ENCODE measurements at places on chromosomes 3 and 15. TPM values are rescaled to one million over a fixed set of nuclear protein-coding genes. Genes with fewer than 3 reads are reported as not detected.

PIF1 gene
- total RNA-seq: 16.4 TPM

PCSK6 gene
- total RNA-seq: 1.8 TPM

SCN11A gene
- total RNA-seq: not detected

NANOGP8 gene
- total RNA-seq: 0.73 TPM

GOLGA6L2 gene
- not detected for total RNA-seq

ITIH1 gene
- total RNA-seq: not detected

UROC1 gene
- not detected for total RNA-seq

OR5H2 gene
- not detected for total RNA-seq

ATP13A5 gene
- total RNA-seq: not detected

P4HTM gene
- 29.4 TPM for total RNA-seq

MFGE8 gene
- total RNA-seq: 123 TPM

ST8SIA2 gene
- not detected for total RNA-seq

MAGEF1 gene
- total RNA-seq: 15.8 TPM

Measured in subcutaneous preadipocyte (primary cell).